Activated CD4-positive, alpha-beta T cell treated with anti-CD3 and anti-CD28 coated beads for 24 hours (primary cell): ENCODE measurements at places on chromosomes 3 and 15.

- DNase-seq, result no peak
Measured at GRCh38 chr3:177705976-177706823, 508.9 kb upstream of the TBL1XR1 start.

DNA sequence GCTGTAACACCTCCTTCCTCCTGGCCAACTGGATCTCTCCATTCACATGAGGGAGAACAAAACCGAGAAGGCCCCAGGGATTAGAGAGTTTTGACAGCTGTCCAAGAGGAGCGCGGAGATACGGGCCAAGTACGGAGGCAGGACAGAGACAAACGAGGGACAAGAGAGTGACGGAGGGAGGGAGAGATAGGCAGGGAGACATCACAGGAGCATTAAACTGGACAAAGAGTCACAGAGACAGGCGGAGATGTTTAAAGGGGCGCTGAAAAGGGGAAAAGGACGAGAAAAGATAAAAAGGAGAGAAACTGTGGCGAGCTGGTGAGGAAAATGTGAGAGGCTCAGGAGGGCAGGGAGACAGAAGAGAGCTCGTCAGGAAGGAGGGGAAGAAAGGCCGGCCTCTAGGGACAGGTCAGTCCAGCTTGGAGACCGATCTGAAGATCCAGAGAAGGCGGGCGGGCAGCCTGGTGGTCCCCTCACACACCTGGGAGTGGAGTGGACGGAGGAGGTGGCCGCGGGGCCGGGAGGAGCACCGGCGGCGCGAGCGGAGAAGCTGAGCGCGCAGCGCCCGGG is 40.5 kb upstream of the ROPN1 start:
- DNase-seq, result no peak

DNA sequence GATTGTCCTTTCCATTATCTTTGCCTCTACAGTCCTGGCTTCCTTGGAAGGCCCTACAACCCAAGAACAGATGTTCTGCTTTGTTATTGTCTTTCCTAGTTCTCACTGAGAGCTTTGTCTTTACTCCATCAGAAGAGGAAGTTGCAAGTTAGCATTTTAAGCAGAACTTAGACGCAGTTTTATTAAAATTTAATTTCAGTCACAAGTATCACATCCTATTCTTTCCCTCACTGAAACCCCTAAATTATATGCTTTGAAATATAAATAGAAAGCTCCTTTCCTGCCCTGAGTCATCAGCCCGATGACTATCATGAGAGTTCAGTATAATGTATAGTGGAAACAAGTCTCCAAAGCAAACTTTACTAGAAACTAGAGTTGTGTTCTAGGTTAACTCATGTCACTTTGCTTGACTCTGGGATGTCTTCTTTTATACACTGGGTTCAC is 291.2 kb upstream of the RBMS3 start:
- no peak for DNase-seq

GRCh38 chr3:130539005-130539404 is 22.0 kb downstream of the COL6A6 start:
- peak; percentile 24 for DNase-seq

DNA sequence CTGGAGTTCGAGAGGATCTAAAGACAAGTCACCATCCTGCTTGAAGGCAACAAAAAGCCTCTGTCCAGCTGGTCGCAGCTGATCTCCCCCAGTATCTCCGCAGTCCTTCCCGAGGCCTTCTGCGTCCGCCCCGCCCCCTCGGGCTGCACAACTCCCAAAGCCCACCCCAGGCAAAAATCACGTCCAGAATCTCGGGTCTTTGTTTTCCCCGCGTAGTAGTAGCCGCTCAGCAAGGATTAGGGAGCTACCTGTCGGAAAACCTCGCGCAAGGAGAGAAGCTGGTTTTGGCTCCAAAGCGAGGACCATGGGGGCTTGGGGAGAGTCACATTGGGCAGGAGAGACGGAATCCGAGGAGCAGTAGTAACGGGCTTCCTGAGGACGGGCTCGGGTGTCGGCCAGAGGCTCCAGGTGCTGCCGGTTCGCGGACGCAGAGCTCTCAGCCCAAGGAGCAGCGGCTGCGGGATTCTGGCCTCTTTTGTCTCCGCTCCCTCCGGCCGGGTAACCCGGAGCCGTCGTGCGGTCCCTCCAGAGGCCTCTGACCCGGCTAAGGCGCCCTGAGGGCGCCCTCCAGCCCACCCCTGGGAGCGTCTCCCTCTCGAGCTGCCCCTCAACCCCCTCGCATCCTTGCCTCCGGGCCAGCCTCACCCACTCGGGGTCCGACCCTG is 401 bp downstream of the ZSCAN29 start:
- no peak for DNase-seq

GRCh38 chr3:147215660-147216059 is 190.7 kb downstream of the ZIC4 start:
- DNase-seq, result no peak

DNA sequence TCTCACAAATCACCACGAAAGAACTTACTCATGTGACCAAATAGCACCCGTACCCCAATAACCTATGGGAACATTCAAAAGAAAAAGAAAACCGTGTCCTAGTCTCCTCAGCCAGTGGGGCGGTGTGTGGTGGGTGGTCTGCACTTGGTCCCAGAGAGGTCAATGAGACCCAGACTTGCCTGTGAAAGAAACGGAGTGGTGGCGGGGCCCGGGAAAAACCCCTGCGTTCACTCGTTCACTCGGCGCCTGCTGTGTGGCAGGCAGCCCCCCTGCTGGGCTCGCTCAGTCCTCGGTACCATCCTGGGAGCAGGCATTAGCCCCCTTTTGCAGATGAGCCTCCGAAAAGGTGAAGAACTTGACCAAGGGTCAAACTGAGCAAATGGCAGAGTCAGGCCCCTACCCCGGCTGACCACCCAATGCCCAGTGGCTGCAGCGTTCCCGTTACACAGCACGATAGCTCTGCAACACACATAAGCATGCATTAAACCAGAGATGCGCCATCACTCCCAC is 36.0 kb downstream of the ZDHHC19 start:
- no peak for DNase-seq

DNA sequence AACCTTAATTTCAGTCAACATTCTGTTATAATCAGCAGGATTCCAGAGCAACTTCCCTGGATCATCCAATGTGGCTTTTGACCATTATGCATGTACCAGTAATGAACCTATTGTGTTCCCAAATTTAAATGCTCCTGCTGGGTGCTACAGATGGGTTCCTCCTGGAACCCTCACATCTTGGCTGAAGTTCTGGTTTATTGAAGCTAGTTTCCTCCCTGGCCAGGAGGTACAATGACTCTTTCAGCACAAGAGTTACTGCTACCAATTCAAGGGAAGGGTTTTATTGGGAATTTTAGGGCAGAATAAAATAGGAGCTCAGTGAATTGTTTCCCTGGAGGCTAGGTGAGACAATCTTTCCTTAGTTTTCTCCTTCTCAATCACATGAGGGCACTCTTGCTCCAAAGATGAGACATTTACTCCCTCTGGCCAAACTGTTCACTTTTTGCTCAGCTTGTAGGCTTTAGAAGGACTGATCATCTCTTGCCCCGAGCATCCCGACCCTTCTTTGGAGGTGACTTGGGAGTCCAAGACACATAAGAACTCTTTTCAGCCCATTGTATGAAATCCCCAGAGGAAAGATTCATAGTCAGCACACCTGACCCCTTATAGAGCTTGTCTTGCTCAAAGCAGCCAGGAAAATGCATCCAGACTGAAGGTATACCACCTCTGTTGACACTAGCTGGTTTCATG is 8.8 kb upstream of the NPHP3 start:
- DNase-seq, result no peak

DNA sequence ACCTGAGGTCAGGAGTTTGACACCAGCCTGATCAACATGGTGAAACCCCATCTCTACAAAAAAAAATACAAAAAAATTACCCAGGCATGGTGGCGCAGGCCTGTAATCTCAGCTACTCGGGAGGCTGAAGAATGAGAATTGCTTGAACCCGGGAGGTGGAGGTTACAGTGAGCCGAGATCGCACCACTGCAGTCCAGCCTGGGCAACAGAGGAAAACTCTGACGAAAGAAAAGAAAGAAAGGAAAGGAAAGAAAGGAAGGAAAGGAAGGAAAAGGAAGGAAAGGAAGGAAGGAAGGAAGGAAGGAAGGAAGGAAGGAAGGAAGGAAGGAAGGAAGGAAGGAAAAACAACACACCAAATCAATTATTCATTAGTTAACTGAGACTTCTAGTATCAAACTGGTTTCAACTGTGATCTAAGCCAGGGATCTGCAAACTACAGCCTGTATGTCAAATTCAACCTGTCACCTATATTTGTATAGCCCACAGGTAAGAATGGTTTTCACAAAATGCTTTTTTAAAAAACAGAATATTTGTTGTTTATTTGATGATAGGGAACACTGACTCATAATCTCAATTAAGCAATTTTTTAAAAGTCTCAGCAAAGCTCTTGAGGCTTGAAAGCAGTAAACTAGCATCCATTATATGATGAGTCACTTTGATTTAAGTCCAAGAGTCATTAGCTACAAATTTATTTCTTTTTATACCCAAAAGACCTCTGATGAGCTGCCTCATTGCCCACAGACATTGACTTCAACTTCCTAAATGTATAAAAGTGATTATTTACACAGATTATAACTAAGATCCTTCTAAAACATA is 127.6 kb downstream of the TBL1XR1 start:
- no peak for DNase-seq

DNA sequence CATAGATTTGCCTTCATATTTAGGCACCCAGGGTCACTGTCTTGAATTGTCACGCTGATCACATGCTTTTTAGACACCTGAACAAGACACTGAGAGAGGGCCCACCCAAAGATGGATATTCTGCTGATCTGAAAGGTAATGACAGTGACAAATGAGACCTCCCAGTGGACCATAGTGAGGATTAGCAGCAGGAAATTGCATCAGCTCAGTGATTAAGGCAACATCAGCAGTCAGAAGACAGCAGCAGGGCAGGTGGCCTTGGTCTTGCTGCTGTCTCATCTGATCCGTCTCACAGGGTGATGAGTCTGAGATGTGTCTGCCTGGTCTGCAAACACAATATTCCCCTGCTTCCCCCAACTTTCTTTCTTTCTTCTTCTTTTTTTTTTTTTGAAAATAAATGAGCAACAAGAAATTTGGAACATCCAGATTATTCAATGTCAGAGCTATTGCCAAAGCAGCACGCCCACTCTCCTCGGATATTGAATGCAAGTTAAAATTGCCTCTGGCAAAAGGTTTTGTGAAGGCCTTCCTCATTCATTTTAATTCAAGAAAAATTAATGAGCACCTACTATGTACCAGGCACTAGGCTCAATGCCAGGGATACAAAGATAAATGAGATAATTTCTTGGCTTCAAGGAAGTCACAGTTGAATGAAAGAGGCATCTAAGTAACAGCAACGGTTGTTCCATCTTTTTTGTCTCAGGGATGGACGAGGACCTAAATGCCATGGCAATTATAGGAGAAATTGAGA is 14.1 kb downstream of the OTOL1 start:
- DNase-seq, result no peak

DNA sequence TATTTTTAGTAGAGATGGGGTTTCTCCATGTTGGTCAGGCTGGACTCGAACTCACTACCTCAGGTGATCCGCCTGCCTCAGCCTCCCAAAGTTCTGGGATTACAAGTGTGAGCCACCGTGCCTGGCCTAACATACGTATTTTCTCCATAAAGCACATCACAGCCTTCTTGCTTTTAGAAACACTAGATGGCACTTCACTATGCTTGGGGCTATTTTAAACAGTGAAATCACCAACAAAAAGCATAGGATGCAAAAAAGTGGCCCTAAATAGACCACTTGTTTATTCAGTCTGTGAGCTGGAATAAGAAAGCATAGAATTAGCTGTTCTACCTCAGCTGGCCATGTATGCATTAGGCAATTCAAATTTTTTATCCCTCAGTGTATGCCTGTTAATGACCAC is 46.0 kb downstream of the PRICKLE2 start:
- no peak for DNase-seq

DNA sequence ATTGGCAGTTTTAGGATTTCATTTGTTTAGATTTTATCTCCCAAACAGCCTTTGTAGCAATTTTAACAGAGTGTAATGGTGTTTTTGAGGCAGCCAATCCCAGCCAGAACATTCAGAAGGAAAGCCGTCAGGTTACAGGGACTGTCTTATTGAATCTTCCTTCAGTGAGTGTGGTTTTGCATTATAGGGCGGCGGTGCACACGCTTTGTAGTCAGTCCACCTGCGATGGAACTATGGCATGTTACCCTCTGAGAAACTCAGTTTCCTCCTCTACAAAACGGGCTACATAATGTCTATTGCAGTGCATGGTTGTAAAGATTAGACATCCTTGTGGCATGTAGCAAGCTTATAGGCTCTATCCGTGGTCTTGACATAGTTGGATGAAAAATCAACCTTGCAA is 1.0 kb downstream of the LRRC28 start:
- no peak for DNase-seq
